D721Med (cell line): ENCODE measurements at places on chromosomes 1 and 21.

DNA sequence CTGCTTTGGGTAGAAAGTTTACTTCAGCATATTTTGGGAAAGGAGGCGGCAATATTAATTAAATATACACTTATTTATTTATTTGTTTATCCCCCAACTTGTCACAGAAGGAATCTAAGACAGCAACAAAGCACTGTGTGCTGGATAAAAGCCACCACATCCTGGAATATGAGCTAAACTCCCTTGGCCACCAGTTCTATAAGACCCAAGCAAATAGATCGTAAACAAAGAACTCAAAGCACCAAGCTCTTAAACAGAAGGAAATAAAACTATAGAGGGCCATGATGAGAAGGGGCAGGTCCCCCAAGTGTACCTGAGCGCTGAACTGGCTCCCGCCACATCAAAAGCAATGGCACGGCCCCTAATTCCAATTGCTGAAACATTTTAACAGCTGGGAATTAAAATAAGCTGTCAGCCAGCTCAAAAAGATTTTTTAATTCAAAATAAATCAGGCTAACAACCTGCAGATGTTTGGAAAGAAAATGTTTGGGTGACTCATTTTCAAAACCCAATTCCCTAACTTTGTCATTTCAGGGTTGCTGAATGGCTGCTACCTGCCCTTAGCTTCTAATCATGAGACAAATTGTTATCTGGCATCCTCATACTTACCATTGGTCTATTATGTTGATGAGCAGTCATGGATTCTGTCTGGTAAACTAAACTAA lies 127.1 kb downstream of the SLC30A10 start:
- no peak for DNase-seq

DNA sequence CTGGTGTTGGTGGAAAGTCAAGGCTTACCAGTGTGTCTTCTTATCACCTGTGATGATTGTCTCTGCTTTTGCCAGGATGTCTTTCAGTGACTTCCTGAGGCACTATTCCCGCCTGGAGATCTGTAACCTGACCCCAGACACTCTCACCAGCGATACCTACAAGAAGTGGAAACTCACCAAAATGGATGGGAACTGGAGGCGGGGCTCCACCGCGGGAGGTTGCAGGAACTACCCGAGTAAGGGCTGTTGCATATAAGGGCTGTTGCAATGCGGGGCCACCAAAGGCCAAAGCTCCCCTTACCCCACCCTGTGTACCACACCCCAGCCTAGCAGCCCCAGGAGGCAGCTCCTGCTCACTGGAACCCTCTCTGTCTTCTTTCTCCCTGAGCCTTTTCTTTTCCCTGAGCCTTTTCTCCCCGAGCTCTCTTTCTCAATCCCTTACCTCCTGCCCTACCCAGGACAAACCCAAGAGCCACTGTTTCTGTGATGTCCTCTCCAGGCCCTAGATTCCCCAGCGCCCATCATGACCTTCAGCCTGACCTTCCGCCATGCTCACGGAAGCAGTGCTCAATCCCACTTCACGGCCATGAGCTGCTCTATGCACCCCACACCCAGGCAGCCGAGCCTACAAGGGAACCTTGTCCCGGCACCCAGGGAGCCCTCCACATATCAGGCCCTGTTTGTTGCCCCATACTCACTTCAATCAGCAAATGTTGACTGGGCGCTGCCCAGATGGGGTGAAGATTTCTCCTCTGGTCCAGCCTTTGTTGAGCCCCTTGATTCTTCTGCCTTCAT lies 40.6 kb downstream of the CAPN2 start:
- no peak for DNase-seq

- no peak for DNase-seq
Measured at GRCh38 chr1:220880726-220881506, 1.7 kb downstream of the HLX start.

- no peak for DNase-seq
Measured at GRCh38 chr1:197544130-197544529, 231.2 kb downstream of the DENND1B start.
